Osteoblast (primary cell): ENCODE measurements at places on chromosomes 4 and X. TPM values are rescaled to one million over a fixed set of nuclear protein-coding genes. Genes with fewer than 3 reads are reported as not detected.

The SPATA18 gene
- total RNA-seq: 30.8 and 41.3 TPM in 2 replicates

The CENPVL1 gene
- total RNA-seq: not detected in 2 replicates

The GPR173 gene
- total RNA-seq: 1.8 and 2.2 TPM in 2 replicates

The POU3F4 gene
- total RNA-seq: not detected in 2 replicates

The DRD5 gene
- not detected in 2 replicates for total RNA-seq
